Smooth muscle cell of the umbilical artery (primary cell): ENCODE measurements at places on chromosomes 3 and 15. TPM values are rescaled to one million over a fixed set of nuclear protein-coding genes. Genes with fewer than 3 reads are reported as not detected.

SEMA3F gene
- total RNA-seq: 0.23 and 0.30 TPM in 2 replicates

PTH1R gene
- not detected in 2 replicates for total RNA-seq

CYP19A1 gene
- not detected in 2 replicates for total RNA-seq

STRA6 gene
- 30.3 and 47.2 TPM in 2 replicates for total RNA-seq

PLXND1 gene
- 97.4 and 163 TPM in 2 replicates for total RNA-seq

TMEM212 gene
- total RNA-seq: not detected in 2 replicates

RPP25 gene
- 3.5 and 3.6 TPM in 2 replicates for total RNA-seq

TF gene
- under 0.01 and 0.14 TPM in 2 replicates for total RNA-seq

ITIH4 gene
- 1.2 and 1.3 TPM in 2 replicates for total RNA-seq

KCNMB3 gene
- 1.3 and 1.5 TPM in 2 replicates for total RNA-seq

ZNF80 gene
- not detected in 2 replicates for total RNA-seq

SLC24A5 gene
- total RNA-seq: not detected in 2 replicates

NRG4 gene
- total RNA-seq: under 0.01 TPM in 1 of 2 replicates, not detected in the other

GOLGA8K gene
- 0.30 TPM in 1 of 2 replicates, not detected in the other for total RNA-seq

SAMMSON gene
- under 0.01 TPM in 1 of 2 replicates, not detected in the other for total RNA-seq

BTLA gene
- total RNA-seq: 0.42 TPM in 1 of 2 replicates, not detected in the other

PLSCR5 gene
- not detected in 2 replicates for total RNA-seq

UROC1 gene
- not detected in 2 replicates for total RNA-seq

ANKRD34C gene
- 0.05 TPM in 1 of 2 replicates, not detected in the other for total RNA-seq

SV2B gene
- under 0.01 TPM in 1 of 2 replicates, not detected in the other for total RNA-seq

MRAS gene
- total RNA-seq: 48.9 and 76.3 TPM in 2 replicates

CKMT1B gene
- not detected in 2 replicates for total RNA-seq

UBE2E2 gene
- 35.6 and 39.9 TPM in 2 replicates for total RNA-seq

UBP1 gene
- total RNA-seq: 76.9 and 96.8 TPM in 2 replicates

MAGEL2 gene
- total RNA-seq: 2.1 and 3.4 TPM in 2 replicates

ANKRD63 gene
- total RNA-seq: not detected in 2 replicates

GNB4 gene
- total RNA-seq: 69.8 and 90.7 TPM in 2 replicates

LMAN1L gene
- total RNA-seq: not detected in 2 replicates

LRRC49 gene
- total RNA-seq: 19.0 and 28.2 TPM in 2 replicates

GHSR gene
- not detected in 2 replicates for total RNA-seq

DHFR2 gene
- total RNA-seq: 4.3 and 4.5 TPM in 2 replicates

EFL1 gene
- 23.5 and 30.2 TPM in 2 replicates for total RNA-seq

ARHGEF26 gene
- total RNA-seq: 2.1 and 3.6 TPM in 2 replicates

SH3GL3 gene
- 0.97 and 2.1 TPM in 2 replicates for total RNA-seq

GOLGA8T gene
- total RNA-seq: not detected in 2 replicates

DHX30 gene
- 51.7 and 79.2 TPM in 2 replicates for total RNA-seq

INO80 gene
- total RNA-seq: 17.5 and 32.9 TPM in 2 replicates

SLC28A2 gene
- total RNA-seq: not detected in 2 replicates

IGSF11 gene
- 0.14 TPM in 1 of 2 replicates, not detected in the other for total RNA-seq
